ENCODE measurements at places on chromosomes 7 and 10.

DNA sequence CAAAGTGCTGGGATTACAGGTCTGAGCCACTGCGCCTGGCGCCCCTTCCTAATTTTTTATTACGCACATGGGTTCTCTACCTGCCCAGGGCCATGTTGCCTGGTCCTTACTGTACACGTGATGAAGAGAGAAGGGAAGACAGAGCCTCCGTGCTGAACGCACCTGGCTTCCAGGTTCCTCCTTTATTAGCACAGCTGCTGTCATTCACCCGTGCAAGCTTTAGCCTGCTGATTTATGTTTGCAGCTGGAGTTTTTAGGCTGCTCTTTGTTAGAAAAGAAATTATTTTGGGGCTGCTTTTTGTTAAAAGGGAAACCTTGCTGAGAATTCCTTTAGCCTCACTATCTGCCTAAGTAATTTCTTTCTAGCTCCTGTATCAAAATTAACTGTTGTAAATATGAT is 417.0 kb downstream of the CALN1 start:
- DNase-seq, result no peak

DNA sequence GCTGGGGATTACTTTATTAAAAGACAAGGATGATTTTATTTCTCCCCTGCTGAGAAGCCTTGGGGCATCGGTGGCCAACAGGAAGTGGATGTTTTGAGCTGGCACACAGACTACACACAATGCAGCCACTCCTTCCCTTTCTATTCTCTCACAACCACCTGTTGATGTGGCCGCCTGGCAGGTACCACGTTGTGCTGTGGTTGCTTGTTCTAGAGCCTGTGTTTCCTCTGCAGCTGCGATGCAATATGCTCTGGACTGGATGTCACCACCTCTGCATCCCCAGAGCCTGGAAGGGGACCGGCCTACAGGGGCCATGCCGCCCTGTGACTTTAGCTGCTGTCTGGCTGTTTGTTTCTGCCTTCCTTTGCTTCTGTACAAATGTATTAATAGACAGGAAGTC is 195.7 kb upstream of the CELF2 start:
- DNase-seq, result no peak

DNA sequence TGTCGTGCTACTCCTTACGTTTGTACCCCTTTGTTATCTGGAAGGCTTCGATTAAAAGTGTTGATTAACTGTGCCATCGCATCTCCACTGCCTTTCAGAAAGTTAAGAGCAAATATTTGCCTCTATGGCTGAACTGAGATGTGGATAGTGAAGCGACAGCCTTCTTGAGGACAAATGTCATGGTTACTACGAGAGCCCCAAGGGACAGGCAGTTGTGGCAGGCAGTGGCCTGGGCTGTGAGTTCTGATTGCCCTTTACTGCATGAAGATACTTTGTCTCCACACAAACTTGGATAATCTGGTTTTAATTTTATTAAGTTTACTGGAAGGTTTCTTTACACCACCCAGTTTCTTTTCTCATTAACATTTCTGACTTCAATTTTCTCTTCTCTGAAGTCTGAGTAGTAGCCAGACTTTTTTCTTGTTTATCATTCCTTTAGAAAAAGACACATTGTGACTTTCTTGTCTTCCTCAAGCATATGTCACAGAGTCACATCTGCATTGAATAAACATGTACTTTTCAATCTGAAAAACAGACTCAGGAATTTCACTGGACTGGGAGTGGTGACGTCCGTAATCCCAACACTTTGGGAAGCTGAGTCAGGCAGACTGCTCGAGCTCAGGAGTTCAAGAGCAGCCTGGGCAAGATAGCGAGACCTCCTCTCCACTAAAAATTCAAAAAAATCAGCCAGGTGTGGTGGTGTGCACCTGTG is 1.5 kb downstream of the TAS2R41 start:
- no peak for DNase-seq

- no peak for DNase-seq
Observed at GRCh38 chr7:141263508-141263907, 189.6 kb downstream of the TMEM178B start.

GRCh38 chr10:474406-474805 is 215.1 kb downstream of the DIP2C start:
- no peak for DNase-seq

GRCh38 chr10:61319386-61320256 is 133.6 kb downstream of the TMEM26 start:
- no peak for DNase-seq

DNA sequence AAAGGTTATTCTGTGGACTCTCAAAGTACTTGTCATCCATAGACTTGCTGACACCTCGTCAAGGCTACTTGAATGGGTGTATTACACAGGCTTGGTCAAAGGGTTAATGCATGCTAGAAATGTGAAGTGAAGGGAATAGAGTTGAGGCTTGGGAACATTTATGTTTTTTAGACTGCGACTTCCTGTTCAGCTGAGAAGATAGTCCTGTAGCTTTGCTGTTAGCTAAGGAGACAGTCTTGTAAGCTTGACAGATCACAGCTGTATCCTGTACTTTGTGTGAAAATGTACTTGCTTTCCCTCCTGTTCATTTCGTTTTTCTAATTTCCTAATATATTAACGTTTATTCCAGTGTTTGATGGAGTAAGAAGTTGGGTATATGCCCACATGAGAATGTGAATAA is 52.1 kb downstream of the ADD3 start:
- no peak for DNase-seq

DNA sequence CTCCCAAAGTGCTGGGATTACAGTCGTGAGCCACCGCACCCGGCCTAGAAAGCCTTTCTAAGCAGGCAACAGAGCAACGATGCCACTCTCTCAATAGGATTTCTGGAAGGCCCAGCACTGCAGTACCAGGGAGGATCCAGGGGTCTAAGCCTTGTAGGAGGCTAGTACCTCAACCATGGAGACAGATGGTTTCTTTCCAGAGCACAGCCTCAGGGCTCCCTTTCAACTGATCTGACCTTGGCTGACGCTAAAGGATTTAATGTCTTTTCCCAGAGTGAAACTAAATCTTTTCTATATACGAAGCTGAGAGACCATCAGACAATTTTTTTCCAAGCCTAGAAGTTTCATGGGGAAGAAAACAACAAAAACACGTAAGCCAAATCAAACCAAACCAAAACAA is 78.0 kb downstream of the WDR11 start:
- DNase-seq, result no peak
